ENCODE measurements at places on chromosomes 11 and 22. TPM values are rescaled to one million over a fixed set of nuclear protein-coding genes. Genes with fewer than 3 reads are reported as not detected.
A peak's percentile ranks its signal among the peaks of the same experiment; 100 is the strongest.

The KCNQ1 gene
- 0.32 TPM for total RNA-seq

The CBL gene
- total RNA-seq = 8.2 TPM

The KDELR3 gene
- total RNA-seq = 23.4 TPM

DNA sequence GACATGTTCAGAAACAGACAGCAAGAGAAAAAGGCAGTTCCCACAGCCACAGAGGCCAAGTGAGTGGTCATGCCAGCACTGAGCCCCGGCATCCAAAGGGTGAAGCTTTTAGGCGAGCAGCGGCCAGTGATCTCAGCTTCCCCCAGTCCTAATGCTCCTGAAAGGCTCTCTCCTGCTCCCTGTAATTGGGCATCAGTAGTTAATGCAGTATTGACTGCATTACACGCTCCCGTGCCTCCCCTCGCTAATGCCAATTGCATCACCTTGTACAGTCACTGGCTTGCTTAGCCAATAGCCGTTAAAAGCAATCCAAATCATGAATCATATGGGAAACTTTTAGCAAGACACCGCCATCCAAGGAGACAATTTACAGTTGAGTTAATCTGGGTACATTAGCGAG is 4.9 kb downstream of the LMO1 start:
- no peak for DNase-seq

DNA sequence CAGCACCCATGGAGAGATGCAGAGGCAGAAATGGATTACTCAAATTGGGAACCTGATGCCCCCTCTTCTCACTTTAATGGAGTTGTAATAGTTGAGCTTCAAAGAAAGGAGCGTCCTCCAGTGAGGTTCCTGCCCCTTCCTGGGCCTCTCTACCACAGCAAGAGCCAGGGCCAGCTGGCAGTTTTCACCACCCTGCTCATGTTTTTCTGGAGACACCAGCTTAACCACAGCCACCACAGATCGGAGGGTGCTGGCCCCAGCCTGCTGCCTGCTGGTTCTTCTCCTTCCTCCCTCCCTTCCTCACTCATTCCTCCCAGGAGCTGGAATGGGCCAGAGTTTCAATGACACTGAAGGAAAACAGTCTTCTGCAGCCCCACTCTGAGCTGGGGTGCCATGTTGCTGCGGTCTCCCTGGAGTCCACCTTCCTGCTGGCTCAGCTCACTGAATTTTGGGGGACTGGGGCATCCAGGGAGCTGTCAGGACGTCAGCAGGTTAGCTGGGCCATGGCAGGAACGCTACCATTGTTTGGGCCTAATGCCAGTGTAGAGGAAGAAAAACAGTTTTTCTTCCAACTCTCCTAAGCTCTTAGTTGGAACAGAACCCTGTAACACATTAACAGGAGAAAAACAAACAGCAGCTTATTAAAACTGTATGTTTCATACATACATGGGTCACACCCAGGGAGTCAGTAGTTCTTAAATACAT is 57.7 kb downstream of the TRAF6 start:
- peak; percentile 92 for DNase-seq

DNA sequence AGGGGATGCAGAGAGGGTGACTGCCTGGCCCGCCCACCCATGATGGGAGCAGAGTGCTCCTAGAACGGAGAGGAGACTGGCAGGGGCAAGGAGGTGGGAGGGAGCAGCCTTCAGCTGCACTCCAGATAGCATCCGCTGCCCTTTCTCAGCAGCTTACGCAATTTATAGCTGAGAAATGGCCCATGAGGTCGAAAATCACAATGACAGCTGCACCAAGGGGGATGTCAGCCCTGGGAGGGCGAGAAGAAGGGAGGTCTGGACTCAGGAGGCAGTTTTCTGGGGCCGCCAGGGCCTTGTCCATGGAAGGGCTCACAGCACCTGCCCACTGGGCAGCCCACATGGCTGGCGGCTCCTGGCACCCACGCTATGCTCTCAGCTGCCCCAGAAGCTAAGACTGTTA is 17.6 kb upstream of the MOB2 start:
- no peak for DNase-seq

DNA sequence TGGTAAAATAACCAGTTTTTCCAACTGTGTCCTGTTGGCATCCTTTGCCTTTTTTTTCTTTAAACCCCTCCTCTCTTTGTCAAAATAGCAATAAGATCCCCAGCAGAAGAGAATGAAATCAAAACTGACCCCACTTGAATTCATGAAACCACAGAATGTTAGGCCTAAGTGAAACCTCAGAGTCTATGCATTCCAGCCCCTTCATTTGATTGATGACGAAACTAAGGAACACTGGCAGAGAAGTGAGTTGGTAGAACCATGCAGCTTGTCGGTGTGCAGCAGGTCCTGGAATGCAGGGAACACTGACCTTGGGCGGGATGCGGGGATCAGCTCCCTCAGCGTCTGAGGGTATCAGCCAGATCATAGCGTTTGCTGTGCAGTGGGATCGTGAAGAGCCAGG is 57.5 kb downstream of the GRK3 start:
- DNase-seq = no peak

GRCh38 chr11:123547180-123547579 is 107.2 kb downstream of the SCN3B start:
- no peak for DNase-seq

DNA sequence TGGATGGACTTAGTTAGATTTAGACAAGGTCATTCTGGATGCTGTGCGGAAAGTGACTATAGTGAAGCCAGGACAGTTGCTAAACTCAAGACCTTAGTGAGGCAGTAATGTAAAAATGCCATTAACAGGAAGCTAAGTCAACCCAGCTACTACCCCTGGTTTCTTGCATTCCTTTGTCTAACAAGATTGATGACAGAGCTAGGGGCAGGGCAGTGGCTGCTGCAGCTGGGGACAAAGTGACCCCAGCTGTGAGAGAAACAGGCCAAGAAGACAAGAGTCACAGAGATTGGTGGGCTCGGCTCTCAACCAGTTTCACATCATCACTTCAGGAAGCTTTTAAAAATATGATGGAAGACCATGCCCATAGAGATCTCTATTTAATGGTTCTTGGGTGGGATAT is 110.4 kb upstream of the POU2AF2 start:
- no peak for DNase-seq

DNA sequence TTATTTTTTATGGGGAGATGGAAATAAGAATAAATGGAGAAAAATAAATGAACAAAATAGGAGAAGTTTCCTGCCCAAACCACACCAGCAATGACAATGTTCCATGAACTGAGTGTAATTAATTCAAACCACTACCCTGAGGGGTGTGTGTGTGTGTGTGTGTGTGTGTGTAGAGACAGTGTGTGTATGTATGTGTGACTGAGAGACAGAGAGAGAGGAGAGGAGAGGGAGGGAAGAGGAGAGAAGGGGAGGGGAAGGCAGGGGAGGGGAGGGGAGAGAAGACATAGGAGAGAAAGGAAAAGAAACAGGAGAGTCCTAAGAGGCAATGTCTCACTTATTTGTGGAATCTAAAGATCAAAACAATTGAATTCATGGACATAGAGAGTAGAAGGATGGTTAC is 65.0 kb upstream of the POU2AF1 start:
- no peak for DNase-seq

GRCh38 chr11:69815973-69816372 is 3.2 kb downstream of the FGF3 start:
- DNase-seq = no peak

DNA sequence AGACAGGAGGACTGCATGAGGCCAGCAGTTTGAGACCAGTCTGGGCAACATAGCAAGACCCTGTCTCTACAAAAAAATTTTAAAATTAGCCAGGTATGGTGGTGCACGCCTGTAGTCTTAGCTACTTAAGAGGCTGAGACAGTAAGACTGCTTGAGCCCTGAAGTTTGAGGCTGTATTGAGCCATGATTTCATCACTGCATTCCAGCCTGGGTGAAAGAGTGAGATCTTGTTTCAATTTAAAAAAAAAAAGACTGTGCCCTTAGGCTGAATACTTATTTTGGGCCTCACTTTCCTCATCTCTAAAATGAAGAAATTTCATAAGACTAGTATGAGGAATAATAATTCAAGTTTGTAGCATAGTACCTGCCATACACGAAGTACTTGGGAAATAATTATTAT is 6.9 kb downstream of the AQP11 start:
- peak; percentile 50 for DNase-seq

DNA sequence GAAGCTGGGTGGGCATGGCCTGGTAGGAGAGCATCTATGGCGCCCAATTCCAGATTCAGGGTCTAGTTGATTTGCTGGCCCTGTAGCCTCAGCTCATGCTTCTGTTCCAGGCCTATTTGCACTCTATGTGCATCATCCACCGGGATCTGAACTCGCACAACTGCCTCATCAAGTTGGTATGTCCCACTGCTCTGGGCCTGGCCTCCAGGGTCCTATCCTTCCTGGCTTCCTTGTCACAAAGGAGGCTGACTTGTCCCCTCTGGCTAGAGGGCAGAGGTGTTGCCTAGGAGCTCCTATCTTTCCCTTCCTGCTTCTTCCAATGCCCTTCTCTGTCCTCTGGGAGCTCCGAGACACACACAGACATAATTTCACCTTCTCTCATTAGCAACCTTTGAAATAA is 21.3 kb downstream of the PIK3IP1 start:
- DNase-seq = no peak

DNA sequence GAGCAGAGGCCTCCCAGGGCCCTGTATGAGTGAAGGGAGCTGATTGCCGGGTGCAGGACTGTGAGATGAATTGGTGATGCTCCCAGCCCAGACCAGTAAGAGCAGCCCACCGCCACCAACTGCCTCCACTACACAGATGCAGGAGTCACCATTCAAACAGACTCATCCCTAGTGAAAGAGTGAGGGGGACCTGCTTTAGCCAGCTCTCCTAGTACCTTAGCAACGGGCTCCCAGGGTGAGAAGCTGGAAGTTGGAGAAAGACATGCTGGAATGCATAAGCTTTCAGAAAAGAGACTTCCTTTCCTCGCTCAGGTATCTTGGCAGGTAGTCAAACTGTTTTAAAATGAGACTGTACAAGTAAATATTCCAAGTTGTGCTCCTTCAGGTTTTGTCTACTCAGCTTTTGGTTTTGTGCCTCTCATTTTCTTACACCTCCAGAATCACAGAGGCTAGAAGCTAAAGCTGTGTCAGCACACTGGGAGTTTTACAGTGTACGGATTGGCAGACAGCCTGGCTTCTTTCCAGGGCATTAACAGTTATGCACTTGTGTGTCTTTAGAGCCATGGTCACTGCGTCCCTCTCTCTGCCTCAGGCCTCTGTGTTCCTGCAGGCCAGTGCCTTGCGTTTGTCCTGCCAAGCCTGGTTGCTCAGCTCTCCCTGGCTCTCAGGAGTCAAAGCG is 146.2 kb downstream of the ATXN10 start:
- no peak for DNase-seq

- DNase-seq = peak; percentile 80
Measured at GRCh38 chr11:72441752-72442207, 7.4 kb upstream of the CLPB start.

- DNase-seq = no peak
Measured at GRCh38 chr22:42180349-42180842, 49.8 kb upstream of the CYP2D6 start.
